ENCODE measurements at places on chromosomes 2 and 18.

- no peak for DNase-seq
These were observed 37.2 kb downstream of the PLEKHA3 start for GRCh38 chr2:178517496-178517895.

- DNase-seq, result no peak
These were observed 198.9 kb upstream of the PIK3C3 start for GRCh38 chr18:41756141-41756540.

- no peak for DNase-seq
These were observed 216.5 kb upstream of the SLC8A1 start for GRCh38 chr2:40668425-40668824.

GRCh38 chr2:3267869-3268704 lies 109.5 kb downstream of the EIPR1 start:
- DNase-seq, result no peak

DNA sequence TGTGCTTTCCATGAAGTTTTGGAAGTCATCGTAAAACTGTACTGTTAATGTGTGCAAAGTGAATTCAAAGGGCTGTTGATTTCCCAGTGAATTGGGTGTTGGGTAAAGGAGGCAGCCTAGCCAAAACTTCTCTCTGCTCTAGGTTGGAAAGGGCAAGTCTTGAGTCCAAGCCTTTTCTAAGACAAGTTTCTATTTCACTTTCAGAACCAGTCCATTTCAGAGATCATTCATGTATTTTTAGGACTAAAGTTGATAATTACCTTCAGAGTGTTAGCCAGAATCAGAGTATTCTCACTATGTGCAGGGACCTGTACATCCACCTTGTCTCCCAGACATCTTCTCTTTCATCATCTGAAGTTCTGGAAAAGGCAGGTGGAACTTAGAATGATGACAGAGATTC lies 636.1 kb upstream of the KLHL29 start:
- no peak for DNase-seq

- DNase-seq, result no peak
These were observed 150.5 kb downstream of the COPS8 start for GRCh38 chr2:237236188-237236587.

DNA sequence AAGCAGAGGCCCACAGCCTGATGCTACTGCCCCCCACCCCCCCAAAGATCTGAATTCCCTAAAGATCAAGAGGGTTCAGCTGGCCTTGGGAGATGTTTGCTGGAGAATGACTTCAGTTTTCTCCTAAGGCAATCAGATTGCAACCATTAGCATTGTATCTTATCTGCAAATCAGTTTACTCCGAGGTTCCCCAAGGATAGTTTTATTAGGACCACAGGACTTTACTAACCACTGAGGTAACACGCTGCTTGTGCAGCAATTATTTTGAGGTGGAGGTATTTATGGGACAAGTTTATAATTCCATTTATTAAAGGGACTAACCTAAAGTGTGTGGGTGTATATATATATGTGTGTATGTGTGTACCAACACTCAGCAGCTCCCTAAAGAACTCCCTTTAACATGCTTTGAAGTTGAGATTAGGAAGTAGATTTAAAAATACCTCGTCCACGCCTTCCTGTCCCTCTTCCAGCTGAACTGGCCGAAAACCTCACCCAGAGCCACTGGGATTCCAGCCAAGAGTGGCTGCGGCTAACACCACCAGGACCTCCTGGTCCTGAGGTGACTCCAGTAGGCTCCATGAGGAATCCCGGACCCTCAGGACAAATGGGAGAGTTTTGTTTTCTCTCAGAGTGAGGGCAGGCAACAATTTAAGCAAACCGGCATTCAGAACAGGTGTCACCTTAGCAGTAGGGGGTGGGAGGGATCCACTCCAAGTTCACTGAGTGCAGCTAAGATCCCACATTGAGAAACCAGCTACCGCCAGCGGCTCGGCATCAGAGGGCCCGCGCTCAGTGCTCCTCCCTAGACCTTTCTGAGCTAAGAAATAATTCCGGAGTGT lies 3.0 kb upstream of the DLX1 start:
- DNase-seq, result no peak
